ENCODE measurements at places on chromosomes 5 and 9. TPM values are rescaled to one million over a fixed set of nuclear protein-coding genes. Genes with fewer than 3 reads are reported as not detected.

Gene GAS1
- 0.26 TPM for total RNA-seq

Gene IL5
- total RNA-seq: 4.1 TPM

Gene MEGF10
- total RNA-seq: not detected

Gene ENHO
- 0.36 TPM for total RNA-seq

Gene TBCA
- total RNA-seq: 220 TPM

Gene PTGES
- not detected for total RNA-seq

Gene OLFM1
- not detected for total RNA-seq

Gene N4BP3
- total RNA-seq: 3.2 TPM

Gene BAAT
- total RNA-seq: not detected

Gene PLEKHG4B
- not detected for total RNA-seq

Gene ANKRD34B
- total RNA-seq: not detected

Gene PKD2L2
- total RNA-seq: not detected

Gene IQGAP2
- 93.0 TPM for total RNA-seq

Gene MEIKIN
- 2.1 TPM for total RNA-seq

Gene PNPLA7
- 4.0 TPM for total RNA-seq

Gene TPRN
- 6.1 TPM for total RNA-seq

Gene ZNG1F
- total RNA-seq: 7.4 TPM

Gene CDC20B
- not detected for total RNA-seq

Gene IFNA21
- not detected for total RNA-seq

Gene TRIM23
- 5.3 TPM for total RNA-seq

Gene SPINK7
- total RNA-seq: not detected

Gene TCF7
- total RNA-seq: 59.3 TPM

Gene SVEP1
- not detected for total RNA-seq

Gene SH3RF2
- total RNA-seq: not detected

Gene SPATA9
- not detected for total RNA-seq

Gene GPR21
- total RNA-seq: not detected

Gene FBN2
- not detected for total RNA-seq

Gene ENC1
- 0.29 TPM for total RNA-seq

Gene OTP
- total RNA-seq: not detected

Gene TMEM174
- total RNA-seq: not detected

Gene RBM27
- total RNA-seq: 19.3 TPM

Gene BARHL1
- not detected for total RNA-seq

Gene HTR4
- total RNA-seq: not detected

Gene UGT3A1
- total RNA-seq: not detected

Gene SLC34A1
- total RNA-seq: not detected

Gene AFF4
- 22.1 TPM for total RNA-seq

Gene RLN1
- 1.8 TPM for total RNA-seq

Gene SNCAIP
- total RNA-seq: not detected

Gene SOX30
- total RNA-seq: 0.65 TPM

Gene NIPAL4
- 2.9 TPM for total RNA-seq

Gene IL13
- 13.0 TPM for total RNA-seq

Gene CXCL14
- not detected for total RNA-seq

Gene FRMPD1
- total RNA-seq: not detected

Gene ARSI
- not detected for total RNA-seq

Gene PCDHAC1
- not detected for total RNA-seq

Gene NUTM2F
- not detected for total RNA-seq

Gene ADGRD2
- total RNA-seq: not detected

Gene OR2K2
- total RNA-seq: not detected

Gene TAS2R1
- not detected for total RNA-seq

Gene C7
- not detected for total RNA-seq

Gene ORM2
- total RNA-seq: not detected

Gene ABCA1
- total RNA-seq: 6.1 TPM

Gene NR5A1
- not detected for total RNA-seq

Gene LIFR
- total RNA-seq: 0.05 TPM

Data from activated CD4-positive, alpha-beta memory T cell treated with anti-CD3 and anti-CD28 coated beads for 36 hours (primary cell).